CD4-positive, alpha-beta T cell treated with Interleukin-17A for 1 hour (primary cell): ENCODE measurements at places on chromosomes 12 and 14.

DNA sequence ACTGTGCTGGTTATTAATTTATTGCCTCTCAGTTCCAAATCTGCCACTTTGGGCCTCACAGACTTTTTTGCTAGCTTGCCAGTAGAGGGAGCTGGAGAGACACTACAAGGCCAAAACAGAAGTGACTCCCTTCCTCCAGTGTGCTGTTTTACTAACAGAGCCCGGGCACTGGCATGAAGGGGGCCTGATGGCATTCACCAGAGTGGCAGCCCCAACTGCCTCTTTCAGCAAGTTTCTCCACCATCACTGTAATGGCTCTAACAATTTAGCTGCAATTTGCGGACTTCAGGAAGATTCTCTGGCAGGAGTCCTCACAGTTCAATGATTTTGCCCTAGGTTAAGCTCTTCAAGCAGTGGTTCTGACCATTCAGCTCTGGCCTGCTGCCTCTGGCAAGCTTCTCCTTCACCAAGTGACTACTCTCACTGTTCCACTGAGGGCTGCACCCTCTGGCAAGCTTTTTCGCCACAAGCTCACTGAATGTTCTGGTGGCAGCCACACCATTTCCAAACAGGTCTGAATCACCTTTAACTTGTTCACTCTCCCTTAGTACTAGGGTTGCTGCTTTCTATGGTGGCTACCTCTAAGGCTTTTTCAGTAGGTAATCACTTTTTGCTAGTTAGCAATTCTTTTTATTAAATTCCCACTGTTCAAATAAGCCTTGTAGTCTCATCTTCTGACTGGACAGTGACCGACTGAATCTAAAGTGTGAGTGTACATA, 104.9 kb downstream of the ZC3H14 start:
- peak; percentile 69 for DNase-seq

GRCh38 chr12:52343550-52343949, 22.4 kb upstream of the KRT83 start:
- no peak for DNase-seq

DNA sequence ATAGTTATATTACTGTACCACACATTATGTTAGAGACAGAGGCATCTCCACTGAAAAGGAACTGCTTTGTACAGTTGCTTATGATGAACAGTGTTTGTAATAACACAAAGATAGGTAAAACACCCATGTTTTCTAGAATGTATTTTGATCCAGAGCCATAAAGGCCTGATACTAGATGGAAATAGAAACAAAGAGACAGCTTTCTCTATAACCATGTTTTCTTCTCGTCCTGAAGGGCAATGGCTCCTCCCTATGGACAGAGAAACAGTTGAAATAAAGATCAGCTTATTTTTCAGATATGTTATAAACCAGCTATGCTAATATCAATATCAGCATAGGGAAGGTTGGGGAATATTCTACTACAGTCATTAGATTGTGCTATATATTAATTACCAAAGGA, 109.2 kb downstream of the ATXN7L3B start:
- DNase-seq: no peak

- DNase-seq: no peak
Observed at GRCh38 chr14:74583689-74584434, 28.2 kb downstream of the LTBP2 start.

DNA sequence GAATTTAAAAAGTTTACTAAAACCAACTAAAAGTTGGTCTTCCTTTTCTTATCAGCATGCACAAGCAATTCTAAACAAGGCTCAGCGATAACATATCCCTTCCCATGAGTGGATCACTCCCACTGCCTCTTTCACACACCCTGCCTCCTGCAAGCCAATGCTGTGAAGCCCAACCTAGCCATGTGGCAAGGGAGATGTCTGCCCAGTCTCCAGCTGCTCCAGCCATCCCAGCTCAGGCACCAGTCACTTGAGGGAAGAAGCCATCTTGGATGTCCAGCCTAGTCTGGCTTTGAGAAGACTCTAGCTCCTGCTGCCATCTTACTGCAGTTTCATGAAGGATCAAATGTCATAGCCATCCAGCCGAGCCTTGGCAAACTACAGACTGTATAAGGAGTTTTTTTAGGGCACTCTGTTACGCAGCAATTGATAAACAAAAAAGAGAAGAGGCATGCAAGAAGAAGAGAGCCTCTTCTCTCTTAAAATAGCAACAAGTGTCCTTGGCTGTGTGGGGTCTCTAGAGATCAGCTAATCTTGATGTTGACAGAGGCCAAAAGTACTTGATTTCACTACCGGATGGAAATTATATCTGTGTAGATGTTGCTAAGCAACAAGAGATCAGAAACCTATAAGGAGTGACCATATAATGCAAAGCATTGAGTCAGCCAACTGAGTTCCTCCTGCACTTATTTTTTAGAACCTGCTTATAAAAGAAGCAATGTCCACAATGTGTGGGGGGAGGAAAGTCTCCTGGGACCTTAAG, 108.9 kb downstream of the PTCSC3 start:
- no peak for DNase-seq

DNA sequence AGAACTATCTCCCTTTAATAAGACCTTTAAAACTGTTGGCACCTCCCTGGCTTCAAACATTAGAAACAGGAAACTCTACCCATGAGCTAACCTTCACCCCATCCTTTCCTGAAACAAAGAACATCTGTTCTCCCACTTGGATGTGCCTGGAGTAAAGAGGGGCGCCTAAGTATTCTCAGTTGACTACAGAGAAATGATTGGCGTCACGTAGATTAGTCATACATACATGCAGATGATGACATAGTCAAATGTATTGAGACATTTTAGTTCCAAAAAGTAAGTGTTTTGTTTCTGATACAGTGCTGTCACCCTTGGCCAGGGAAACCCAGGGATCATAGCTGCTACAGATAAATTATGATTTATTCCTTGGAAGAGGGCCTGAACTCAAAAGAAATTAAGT, 260.0 kb upstream of the PLEKHG7 start:
- no peak for DNase-seq

- DNase-seq: no peak
Observed at GRCh38 chr14:34055157-34055950, 104.5 kb upstream of the EGLN3 start.

- no peak for DNase-seq
Observed at GRCh38 chr12:14193639-14194038, 171.8 kb upstream of the ATF7IP start.

DNA sequence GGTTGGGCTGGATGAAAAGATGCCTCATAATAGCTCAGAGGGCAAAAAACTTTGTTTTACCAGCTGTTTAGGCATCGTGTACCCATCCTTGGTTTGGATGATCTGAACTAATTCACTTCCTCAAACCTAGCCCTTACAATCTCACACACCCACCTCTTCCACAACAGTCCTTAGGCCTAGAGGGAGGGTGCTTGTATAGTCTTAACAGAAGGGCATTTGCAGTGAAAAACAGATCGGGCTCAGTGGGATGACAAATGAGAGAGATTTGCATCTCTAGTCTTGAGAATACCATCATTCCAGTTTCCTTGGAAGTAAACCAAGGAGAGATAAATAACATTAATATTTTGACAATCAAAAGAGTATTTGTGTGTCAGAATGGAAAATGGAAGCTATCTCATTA, 11.0 kb downstream of the SLCO1A2 start:
- no peak for DNase-seq

- no peak for DNase-seq
Observed at GRCh38 chr12:107393043-107393717, 292.4 kb upstream of the PWP1 start.
